ENCODE measurements at places on chromosomes 16 and 17.

DNA sequence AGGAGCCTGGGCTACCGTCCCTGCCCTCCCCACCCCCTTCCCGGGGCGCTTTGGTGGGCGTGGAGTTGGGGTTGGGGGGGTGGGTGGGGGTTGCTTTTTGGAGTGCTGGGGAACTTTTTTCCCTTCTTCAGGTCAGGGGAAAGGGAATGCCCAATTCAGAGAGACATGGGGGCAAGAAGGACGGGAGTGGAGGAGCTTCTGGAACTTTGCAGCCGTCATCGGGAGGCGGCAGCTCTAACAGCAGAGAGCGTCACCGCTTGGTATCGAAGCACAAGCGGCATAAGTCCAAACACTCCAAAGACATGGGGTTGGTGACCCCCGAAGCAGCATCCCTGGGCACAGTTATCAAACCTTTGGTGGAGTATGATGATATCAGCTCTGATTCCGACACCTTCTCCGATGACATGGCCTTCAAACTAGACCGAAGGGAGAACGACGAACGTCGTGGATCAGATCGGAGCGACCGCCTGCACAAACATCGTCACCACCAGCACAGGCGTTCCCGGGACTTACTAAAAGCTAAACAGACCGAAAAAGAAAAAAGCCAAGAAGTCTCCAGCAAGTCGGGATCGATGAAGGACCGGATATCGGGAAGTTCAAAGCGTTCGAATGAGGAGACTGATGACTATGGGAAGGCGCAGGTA lies 762 bp downstream of the CDK12 start:
- DNase-seq, result no peak

DNA sequence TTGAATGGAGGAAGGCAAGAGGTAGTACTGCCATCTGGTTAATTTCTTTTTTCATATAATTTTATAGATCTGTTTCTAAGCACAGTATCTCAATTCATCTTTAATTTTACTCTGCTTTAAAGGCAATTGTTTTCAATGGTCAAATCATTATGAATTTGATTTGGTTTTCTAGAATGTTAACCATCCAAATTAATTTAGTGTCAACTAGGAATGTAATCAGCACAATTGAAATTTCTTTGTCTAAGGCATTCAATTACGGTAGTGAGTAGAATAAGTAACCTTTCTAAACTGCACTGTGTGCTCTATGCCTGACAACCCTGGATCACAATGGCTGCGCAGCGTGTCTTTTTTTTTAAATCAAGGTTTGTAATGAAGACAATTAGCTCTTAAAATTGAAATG lies 44.3 kb downstream of the CACNG1 start:
- DNase-seq, result no peak

- DNase-seq, result no peak
These were observed 86.2 kb upstream of the CDC42EP4 start for GRCh38 chr17:73397856-73398540.

DNA sequence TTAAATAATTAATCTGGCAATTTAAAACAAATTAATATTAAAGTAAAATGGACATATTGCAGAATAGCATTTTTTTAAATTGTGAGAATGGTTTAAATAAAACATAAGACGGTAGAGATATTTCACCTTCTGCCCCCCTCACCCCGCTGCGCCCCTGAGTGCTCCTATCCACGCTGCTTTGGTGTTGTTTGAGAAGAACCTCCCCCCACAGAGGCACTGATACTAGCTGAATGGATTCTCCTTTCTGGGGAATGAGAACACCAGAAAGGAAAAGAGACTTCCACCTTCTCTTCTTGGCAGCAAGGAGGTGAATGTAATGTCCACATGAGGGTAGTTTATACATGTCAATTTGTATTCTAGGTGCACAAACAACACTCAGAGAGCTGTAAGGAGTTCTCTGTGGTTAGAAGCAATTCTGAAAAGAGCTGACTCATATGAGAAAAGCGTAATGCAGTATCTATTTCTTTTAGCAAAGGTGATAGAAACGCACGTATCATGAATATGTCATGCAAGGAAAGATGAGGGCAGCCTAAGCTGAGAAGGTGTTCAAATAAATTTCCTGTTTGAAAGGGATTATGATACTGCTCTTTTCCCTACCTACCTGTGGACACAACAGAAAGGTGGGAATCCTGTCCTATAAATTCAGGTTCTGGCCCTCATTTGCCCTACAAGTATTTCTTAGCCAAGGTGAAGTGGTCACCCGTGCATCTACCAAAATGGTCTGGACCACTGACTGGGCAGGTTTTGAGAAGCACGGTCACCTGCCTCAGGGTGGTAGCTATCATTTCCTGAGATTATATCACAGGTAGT lies 126.9 kb downstream of the PARN start:
- no peak for DNase-seq

- no peak for DNase-seq
These were observed 131.2 kb upstream of the FAM20A start for GRCh38 chr17:68732301-68732749.

DNA sequence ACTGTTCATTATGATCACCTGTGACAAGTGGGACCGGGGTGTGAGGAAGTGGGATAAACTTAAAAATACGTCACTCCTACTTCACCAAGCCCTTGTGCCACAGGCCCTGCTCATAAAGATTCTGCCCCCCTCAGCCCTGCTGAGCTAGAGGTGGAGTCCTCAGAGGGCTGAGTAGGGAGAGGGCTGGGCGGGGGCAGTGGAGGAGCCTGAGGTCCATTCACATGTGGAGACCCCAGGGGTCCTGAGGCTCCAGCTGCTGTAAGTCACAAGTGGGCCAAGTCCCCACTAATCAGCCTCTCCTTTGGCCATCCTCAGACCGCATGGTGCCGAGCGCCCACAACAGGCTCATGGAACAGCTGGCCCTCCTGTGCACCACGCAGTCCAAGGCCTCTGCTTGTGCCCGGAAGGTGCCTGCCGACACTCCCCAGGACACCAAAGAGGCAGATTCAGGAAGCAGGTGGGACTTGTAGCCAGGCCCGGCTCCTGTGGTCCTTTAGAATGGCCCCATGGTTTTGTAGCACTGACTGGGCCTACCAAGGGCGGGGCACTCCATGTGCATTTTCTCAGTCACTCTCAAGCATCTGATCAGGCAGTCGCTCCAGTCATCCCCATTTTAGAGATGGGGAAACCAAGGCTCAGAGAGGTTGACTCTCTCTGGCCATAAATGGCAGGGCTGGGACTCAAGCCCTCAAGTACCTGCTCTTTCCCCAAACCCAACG lies 10.4 kb downstream of the DNAAF8 start:
- no peak for DNase-seq

DNA sequence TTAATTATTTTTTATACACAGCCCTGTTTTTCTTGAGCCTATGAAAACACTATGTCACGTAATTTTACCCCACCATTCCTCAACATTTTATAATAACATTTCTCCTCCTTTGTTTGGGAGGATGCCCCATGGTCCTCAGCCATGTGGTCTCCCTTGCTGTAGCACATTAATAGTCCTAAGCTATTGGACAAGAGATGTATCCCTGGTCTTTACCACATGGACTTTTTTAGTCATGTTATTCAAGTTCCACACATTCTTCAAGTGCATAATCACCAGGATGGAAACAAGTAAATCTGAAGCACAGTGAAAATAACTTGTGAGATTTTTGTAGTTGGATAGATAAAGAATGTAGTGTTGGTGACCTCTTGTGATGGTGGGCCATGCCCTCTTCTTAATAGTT lies 2.0 kb upstream of the KRTAP2-3 start:
- DNase-seq, result peak; percentile 20

- peak; percentile 17 for DNase-seq
These were observed 9.7 kb downstream of the ZNF19 start for GRCh38 chr16:71479420-71479819.

DNA sequence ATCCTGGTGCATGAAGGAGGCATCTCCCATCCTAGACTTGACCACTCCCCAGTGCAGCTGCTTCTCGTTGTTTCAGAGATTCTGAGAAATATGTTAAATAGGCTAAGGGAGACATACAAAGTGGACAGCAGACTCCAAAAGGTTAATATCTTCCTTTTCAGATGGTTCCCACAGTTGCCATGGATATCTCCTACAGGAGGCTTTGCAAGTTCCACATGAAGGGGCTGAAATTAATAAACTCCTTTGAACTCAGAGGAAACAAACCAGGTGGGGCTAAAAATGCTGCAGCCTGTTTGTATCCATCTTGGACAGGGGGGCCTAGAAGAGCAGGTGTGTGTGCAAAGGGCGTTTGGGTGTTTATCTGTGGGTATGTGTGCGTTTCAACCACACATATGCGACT lies 257.4 kb upstream of the XYLT1 start:
- DNase-seq, result no peak

GRCh38 chr17:35313875-35314409 lies 59.5 kb downstream of the SLFN11 start:
- no peak for DNase-seq

GRCh38 chr16:66585481-66586239 lies 6.4 kb downstream of the CMTM2 start:
- no peak for DNase-seq

GRCh38 chr16:7025616-7026190 lies 306.9 kb upstream of the RBFOX1 start:
- DNase-seq, result peak; percentile 50

GRCh38 chr17:21004016-21004930 lies 38.5 kb downstream of the USP22 start:
- DNase-seq, result no peak

DNA sequence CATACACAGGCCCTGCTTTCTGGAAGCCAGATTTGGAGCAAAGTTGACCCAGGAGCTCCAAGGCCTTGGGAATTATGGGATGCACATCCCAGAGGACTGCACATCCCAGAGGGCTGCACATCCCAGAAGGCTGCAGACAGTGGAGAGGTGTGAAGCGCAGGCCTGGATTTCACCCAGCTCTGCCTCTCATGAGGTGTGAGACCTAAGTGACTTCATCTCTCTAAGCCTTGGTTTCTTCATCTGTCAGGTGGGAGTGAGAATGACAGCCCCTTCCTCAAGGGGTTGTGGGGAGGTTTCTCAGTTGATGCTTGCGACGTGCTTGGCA lies 102.3 kb downstream of the GSG1L start:
- DNase-seq, result no peak

DNA sequence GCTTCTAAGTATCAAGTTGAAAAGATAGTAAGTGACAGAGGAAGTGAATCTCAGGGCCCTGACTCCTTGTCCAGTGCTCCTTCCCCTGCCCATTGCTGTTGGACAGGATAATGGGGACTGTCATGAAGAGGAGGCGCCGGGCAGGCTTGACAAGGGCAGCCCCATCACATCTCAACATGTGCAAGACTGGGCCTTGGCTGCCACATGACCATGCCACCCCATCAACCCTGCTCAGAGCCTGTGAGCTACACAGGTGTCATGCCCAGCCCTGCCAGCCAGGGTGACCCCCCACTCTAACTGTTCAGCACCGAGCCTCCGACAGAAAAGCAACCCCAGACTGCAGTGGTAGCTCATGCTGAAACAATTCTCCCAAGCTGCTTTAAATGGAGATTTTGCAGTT lies 171.6 kb downstream of the C16orf78 start:
- no peak for DNase-seq

DNA sequence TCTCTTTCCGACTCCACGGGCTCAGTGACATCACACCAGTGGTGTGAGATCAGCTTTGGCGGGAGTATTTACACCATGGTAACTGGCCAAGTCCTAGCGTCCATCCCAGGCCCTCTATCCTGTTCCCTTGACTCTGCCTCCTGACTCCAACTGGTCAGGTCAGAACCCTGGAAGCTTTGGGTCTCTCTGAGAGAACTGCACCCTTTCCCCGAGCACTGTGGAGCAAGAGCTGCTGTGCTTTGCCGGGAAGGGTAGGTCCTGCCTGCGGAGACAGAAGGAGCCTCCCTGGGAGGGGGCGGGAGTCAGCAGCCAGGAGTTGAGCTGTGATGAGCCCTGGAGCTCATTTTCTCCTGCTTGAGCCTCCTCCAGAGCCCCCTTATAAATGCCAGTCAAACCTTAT lies 212.1 kb upstream of the TNRC6C start:
- DNase-seq, result no peak

DNA sequence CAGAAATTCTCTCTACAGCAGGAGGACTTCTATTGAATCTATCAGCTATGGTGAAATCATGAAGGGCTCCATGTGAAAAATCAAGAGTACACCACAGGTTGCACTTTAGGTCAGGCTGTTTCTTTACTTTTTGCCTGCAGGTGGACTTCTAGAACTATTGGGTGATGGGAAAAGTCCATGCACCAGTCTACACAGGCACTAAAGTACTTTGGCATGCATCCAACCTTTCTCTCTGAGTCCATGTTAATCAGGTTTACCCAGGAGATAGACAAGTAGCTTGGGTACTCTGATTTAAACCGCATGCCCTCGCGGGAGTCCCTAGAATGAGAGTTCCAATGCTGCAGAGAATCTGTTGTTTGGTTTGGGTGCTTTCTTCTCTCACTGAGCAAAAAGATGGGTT lies 9.1 kb upstream of the ANKFN1 start:
- no peak for DNase-seq

DNA sequence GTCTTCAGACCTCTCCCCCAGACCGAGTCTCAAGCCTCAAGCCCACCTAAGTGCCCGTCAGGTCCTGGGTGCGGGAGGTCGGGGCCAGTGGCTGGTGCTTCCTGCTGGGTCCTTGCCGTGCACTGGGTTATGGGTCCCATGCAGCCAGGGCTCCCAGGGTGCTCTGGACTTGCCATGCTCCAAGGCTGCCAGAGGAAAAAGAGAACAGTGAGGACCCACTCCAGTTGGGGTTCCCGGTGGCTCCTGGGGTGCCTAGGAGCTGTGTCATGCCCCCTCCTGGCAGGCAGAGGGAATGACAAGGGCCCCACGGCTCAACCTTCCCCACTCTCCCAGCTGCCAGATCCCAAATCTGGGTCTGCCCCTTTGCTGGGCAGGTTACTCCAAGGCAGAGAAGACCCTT lies 3.8 kb downstream of the SNX20 start:
- no peak for DNase-seq

- DNase-seq, result peak; percentile 27
These were observed 49.9 kb upstream of the COX10 start for GRCh38 chr17:14019186-14019956.

DNA sequence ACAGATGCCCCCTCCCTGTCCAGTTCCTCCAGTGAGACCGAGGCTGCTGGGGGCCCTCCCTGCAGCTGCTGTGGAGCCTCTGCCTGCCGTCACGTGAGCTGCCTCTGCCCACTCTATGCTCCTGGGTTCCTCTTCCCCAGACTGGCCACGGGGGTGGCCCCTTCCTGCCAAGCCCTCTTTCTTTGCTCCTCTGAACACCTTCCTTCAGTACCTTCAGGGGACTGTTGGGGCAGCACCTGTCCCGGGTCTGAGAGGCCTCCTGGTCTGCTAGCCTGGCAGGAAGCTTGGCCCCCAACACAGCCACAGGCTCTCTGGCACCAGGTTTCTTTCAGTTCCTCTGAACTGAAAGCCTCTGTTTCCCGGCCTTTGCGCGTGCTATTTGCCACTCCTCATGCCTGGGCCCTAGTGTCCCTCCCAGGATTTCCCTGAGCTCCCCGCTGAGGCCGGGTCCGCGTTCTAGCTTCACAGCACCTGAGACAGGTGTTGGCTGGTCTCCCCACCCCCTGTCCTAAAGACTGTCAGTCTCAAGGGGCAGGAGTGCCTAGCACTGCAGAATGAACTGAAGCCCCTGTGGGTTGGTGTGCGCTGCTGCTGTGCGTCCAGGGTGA lies 6.6 kb upstream of the ATP6V0C start:
- DNase-seq, result no peak

All from COLO829 (cell line).